Thyroid gland (tissue), 4 donors: ENCODE measurements at places on chromosomes 2 and 18.

DNA sequence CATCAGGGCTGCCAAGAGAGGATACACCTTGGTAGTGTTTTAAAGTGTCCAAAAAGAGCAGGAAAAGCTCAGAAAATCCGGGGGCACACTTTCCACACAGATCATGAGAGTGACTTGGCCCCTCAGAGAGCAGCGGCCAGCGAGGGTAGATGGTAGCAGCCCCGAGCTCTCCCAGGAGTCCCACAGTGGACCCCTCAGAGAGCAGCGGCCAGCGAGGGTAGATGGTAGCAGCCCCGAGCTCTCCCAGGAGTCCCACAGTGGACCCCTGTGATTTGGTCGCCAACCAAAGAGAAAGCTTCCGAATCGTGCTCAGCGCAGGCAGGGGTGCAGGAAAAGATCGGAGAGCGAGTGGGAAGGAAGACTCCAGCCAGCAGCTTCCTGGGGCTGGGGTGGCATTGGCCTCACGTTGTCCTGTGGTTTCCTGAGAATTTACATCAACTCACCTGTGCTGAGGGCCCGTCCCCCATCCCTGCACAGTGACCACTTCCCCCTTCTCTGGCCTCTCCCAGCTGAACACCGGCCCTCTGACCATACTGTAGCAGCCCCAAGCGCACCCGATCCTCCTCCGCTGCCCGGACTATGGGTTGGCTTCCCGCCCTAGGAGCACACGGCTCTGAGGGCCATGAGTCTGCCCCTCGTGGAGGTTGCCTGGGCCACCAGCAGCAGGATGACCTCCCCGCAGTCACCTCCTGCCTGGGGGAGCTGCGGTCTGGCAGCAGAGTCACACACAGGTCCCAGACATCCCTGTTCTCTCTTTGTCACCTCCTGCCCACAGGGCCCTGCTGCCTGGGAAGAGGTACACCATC is 33.7 kb downstream of the MTERF4 start:
- peaks cover 26% of the 10 kb centered on the region for H3K4me1 ChIP-seq
- DNase-seq: no peak
- peaks cover 50% of the 10 kb centered on the region for H3K36me3 ChIP-seq
- H3K27ac ChIP-seq: no peak overlapping the region
- no peaks in the 10 kb centered on the region for H3K27me3 ChIP-seq

GRCh38 chr2:74715081-74715791 is 61.2 kb downstream of the SEMA4F start:
- H3K4me3 ChIP-seq: peak overlapping the region; percentile 10
- H3K36me3 ChIP-seq: no peaks in the 10 kb centered on the region
- no peaks in the 10 kb centered on the region for H3K4me1 ChIP-seq
- peak; percentile 85 for DNase-seq
- no peak overlapping the region for H3K27ac ChIP-seq
- H3K27me3 ChIP-seq: no peaks in the 10 kb centered on the region

DNA sequence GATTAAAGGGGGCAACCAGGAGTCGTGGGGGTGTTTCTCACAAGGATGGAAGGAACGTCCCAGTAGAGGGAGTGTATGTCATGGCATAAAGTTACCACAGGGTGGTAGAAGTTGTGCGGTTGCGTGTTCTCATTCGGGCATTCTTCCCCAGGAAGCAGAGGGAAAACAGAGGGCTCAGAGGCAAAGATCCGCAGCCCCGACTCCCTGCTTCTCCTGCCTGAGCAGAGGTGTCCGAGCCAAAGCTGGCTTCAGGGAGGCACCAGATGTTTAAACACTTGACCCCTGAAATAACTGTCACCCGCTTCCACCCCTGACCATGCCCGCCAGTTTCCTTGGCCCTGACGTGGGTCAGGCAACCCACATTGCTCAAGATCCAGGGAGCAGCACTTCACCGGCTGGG is 83.7 kb downstream of the EN1 start:
- DNase-seq: no peak
- H3K27ac ChIP-seq: no peak overlapping the region
- H3K27me3 ChIP-seq: no peaks in the 10 kb centered on the region
- H3K36me3 ChIP-seq: no peaks in the 10 kb centered on the region
- no peaks in the 10 kb centered on the region for H3K4me1 ChIP-seq
- no peak overlapping the region for H3K4me3 ChIP-seq

DNA sequence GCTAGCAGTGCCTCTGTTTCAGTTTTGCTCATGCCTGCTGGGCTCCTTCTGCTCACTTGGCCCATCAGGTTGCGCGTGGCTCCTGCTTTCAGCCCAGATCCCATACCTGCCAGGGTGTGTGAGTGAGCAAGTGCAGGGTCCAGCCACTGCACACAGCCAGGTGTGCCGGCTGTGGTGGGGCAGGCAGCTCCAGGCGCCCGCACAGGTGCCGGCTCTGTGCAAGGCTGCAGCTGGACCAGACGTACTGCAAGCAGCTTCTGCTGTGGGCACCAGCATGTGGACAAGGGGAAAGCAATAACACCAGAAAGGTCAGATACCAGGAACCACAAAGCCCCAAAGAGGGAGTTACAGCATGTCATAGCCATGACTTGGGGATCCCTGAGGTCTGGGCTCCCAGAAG is 5.6 kb upstream of the PCARE start:
- H3K4me3 ChIP-seq: no peak overlapping the region
- H3K27ac ChIP-seq: no peak overlapping the region
- no peaks in the 10 kb centered on the region for H3K4me1 ChIP-seq

GRCh38 chr18:26487437-26487836 is 60.9 kb downstream of the KCTD1 start:
- H3K4me3 ChIP-seq: no peak overlapping the region
- no peak for DNase-seq
- H3K27ac ChIP-seq: no peak overlapping the region
- H3K27me3 ChIP-seq: no peaks in the 10 kb centered on the region
- H3K4me1 ChIP-seq: no peaks in the 10 kb centered on the region

DNA sequence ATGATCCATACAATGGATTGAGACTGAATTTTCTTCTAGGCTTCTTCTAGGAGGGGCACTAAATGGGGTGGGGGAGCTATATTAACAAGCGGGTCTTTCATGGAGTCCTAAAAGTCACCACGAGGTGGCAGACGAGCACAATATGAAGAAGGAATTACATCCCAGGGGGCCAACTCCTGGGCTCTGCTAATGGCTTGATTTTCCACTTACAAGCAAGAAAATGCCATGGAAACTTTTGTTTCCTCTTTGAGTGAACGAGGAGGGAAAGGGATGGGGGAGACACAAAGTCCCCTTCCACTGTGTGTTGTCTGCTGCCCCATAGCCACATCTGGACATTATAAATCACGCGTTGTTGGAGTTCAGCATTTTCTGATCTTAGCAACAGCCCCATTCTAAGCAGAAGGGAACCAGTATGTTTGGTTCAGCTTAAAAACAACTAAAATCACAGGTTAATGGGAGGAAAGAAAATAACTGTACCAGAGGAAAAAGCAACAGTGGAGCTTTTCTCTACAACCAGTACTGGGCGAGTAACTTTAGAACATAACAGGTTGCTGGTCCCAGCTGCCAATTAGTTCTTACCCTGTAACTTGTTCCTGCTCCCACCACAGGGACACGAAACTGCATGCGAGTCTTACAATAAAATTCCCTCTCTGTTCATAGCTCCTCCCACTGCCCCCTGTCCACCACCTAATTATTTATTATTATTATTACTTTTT is 285.0 kb upstream of the PARD3B start:
- H3K27ac ChIP-seq: no peak overlapping the region
- H3K27me3 ChIP-seq: no peaks in the 10 kb centered on the region
- H3K36me3 ChIP-seq: no peaks in the 10 kb centered on the region
- peak; percentile 74 for DNase-seq
- H3K4me1 ChIP-seq: peaks cover 22% of the 10 kb centered on the region
- H3K4me3 ChIP-seq: no peak overlapping the region

DNA sequence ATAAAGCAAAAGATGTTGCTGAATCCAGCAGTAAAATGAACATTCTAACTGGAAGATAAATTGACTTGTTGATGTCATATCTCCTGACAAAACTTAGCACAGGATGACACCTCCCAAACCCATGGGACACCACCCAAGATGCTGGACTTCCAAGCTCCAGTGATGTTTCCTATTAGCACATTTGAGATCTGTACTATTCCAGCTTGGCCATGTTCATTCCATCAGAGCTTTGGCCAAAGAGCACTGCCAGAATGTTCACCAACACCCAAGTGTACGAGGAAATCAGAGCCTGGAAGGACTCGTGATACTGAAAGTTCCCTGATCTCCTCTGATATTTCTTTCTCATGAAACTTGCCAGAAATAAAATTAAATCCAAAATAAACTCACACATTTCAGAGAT is 44.7 kb downstream of the PID1 start:
- no peaks in the 10 kb centered on the region for H3K36me3 ChIP-seq
- H3K27me3 ChIP-seq: no peaks in the 10 kb centered on the region
- H3K4me3 ChIP-seq: no peak overlapping the region
- H3K4me1 ChIP-seq: no peaks in the 10 kb centered on the region
- DNase-seq: no peak
